EL (cell line): ENCODE measurements at places on chromosomes 11 and 22.

- peak; percentile 98 for DNase-seq
Observed at GRCh38 chr11:12397931-12398334, 20.6 kb downstream of the PARVA start.

DNA sequence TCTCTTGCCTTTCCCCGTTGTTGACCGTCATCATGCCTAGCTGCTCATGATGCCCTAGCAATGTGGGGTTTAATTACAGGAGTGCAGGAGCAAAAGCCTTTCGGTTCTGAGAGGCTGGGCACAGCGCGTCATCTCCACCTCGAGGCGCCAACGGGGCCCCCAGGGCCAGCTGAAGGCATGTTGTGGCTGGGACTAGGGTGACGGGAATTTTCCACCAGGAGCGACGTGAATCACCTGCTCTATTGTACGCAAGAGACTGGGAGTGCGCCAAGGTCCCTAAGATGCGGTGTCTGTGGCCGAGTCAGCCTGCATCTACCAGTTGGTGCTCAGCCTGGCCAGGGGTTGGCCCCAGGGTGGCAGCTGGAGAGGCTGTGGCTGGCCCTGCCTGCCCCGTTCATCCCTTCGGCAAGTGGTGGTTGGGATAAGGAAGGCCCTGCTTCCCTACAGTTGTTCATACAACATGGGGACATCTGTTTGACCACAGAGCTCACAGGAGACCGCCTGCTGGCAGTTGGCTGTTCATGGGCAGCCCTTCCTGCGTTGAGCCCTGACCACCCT, 1175.6 kb downstream of the BRD1 start:
- DNase-seq, result no peak

- DNase-seq, result peak; percentile 21
Observed at GRCh38 chr11:117597071-117597470, 199.9 kb downstream of the DSCAML1 start.

- DNase-seq, result peak; percentile 83
Observed at GRCh38 chr22:37681556-37682049, 4.5 kb upstream of the NOL12 start.

DNA sequence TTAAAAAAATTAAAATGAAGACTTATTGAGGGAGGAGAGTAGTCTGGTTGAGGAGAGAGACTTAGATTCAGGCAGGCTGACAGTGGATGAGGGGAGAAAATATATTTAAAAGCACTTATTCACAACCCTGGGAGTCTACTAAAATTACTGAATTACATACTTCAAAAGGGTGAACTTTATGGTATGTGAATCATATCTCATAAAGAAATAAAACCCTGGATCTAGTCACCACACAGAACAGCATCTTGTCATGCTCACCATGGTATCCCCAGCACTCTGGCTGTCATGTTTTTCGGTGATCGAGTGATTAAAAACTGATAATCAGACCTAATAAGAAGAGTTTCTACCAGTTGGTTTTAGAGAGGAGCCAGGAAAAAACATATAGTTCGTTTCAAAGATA, 11.0 kb downstream of the TEAD1 start:
- no peak for DNase-seq

DNA sequence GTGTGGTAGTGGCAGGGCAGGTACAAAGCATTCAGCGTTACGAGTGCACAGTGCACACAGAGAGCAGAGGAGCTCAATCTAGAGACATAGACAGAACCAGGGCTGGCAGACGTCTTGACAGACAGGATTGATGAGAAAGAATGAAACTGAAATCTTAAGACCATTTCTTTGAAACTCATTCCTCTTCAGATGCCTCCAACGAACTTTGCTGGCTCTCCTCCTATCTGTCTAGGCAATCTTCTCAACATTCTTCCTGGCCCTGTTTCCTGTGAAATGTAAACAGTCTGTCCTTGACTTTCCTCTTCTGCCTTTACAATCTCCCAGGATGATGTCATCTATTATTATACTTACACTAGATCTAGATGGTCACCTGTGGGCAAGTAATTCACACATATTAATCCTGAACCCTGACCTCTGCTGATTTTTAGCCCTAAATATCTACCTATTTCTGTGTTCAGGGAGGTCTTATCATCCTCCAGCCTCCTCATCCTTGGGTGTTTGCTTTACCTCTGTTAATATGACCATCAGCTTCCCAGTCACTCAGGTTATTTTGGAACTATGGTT, 119.5 kb downstream of the ENTHD1 start:
- peak; percentile 24 for DNase-seq

DNA sequence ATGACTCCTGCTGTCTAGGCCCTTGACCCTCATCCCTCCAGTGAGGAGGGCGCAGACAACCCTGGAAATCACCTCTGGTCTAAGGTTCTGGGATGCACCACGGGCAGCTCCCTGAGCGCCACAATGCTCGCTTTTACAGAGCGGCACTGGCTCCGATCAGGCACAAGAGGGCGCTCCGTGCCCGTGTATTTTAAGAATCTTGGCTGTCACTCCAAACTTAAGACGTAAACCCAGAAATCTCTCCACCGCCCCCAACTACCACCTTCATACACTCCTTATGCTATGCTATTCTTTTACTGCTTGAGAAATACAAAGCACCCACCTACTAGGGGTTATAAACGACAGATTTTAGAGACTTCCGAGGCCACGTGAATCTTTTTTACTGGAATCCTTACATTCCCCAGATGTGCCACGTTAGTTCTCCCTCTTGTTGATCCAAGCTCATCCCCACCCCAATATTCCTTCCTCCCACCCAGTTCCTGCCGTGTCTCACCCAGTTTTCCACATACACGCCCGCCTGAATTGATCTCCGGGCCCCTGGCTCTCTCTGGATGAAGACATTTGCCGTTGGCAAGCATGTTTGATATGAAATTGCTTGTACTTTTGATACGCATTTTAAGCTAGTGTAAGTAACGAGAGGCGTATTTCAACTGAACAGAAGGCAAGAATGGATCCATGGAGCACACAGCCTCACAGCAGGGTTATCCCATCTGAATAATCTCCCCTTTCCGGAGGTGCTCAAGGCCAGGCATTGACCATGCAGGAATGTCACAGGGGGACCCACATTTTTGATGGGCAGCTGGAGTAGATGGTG, 453.5 kb downstream of the OPCML start:
- DNase-seq, result peak; percentile 43

GRCh38 chr11:99432677-99433076, 411.9 kb downstream of the CNTN5 start:
- DNase-seq, result no peak

DNA sequence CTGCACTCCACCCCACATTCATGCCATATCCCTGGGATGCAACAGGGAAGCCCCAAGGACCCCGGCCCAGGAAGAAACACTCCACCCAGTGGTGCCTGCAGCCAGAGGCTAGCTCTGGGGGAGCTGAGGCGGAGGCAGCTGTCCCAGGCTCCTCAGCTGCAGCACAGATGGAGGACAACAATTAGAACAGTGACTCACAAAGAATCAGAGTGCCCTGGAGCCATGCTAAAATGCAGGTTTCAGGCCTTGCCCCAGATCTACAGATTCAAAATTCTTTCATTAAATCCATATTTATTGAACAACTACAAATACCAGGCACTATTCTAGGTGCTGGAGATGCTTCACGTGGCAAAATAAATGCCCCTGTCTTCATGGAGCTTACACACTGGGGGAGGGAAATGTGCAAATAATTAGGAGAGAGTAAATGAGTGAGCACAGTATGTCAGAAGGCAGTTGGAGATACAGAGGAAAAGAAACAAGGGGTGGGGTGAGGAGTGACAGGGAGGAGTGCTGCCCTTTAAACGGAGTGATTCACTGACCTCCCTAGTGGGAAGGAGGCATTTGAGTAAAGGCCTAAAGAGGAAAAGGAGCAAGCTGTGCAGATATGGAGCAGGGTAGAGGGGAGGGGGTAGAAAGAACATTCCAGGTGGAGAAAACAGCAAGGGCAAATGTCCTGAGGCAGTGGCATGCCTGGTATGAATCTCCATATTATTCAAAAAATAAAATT, 73.3 kb upstream of the CSNK2A3 start:
- peak; percentile 46 for DNase-seq

- no peak for DNase-seq
Observed at GRCh38 chr22:17870407-17870806, 96.1 kb upstream of the BID start.

DNA sequence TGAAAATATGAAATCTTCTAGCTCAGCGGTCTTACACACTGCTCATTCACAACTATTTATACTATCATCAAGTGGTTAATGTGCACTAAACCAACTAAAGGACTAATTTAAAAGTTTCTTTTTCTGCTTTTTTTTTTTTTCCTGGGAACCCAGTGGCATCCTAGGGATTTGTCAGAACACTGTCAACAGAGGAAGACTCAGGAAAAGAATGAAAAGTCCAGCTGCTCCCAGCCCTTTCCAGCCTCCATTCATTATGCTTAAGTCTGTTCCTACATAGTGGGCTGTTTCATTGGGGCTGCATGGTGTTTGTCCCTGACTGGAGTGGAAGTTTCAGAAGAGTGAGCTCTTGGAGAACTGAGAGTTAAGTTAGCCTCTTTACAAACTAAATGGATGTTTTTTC, 391.1 kb downstream of the AASDHPPT start:
- no peak for DNase-seq

DNA sequence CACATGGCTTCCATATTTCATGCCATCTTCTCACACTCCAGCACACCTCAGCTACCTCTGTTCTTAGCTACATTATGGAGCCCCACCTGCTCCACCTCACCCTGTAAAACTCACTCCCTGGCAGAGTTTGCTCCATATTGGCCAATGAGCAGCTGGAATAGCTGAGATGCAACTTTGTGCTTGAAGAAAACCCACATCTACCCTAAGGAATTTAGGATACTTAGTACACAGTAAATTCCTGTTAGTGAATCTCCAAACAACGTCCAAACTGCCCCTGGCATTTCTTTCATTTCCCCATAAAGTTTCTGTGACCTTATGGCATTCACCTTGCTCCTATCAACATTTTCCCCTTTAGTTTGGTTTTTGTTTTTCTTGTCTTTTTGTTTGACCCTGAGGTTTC, 2.2 kb upstream of the VWCE start:
- no peak for DNase-seq
